Cardiac muscle cell (in vitro differentiated cells and primary cell): ENCODE measurements at places on chromosomes 5 and 9.

DNA sequence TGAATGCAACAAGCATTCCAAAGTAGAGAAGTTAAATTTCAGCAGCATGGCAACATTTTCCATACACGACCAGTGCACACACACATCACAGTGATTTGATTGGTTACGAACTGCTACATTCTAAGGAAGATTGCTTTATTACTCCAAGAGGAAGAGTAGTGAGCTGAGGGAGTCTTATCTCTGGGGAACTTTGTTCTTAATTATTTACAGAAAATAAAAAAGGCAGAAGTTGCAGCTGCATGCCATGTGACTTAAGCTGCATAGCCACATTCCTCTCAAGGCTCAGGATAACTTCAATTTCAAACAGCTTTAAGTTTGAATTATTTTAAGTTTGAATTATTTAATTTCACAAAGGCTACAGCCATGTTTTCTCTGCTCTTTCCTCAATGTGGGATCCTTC, 71.6 kb upstream of the HSPB3 start:
- peak; percentile 12 for DNase-seq

DNA sequence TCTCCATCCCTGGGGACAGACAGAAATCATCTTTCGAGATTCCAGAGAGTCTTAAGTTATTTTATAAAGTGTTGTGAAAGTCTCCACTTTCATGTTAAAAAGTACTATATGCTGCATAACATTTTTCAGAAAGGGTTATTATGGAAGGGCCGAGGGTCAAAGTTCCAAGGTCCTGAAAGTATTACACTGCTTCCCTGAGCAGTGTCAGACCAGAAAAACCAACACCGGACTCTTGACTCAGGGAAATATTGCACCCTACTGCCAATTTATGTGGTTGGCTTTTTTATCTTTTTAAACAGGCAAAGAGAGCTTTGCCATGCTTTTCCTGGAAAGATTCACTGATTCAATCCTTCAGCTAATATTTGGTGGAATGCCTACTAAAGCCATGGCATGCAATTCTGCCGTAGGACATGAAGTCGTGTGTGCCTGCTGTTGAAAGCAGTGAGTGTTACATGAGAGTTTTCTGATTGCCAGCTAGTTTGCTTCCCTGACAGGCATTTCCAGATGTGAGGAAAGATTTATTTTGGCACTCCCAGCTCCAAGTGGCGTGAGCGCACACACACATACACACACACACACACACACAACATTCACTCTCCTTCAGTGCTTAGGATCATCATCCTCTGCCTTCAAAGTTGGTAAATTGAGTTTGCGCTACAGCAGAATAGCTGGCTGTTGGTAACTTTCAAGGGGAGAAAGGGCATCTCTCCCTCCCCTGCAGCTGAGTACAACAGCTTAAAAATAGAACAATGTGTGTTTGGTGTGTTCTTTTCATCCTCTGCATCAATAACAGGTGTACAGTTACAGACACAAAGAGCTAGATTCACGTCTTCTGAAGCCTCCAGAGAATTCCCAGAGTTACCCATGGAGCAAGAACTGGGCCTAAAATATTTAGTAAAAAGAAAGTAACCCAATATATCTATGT, 45.6 kb downstream of the SLC1A3 start:
- DNase-seq, result no peak

GRCh38 chr5:177412603-177413233, 3.4 kb upstream of the F12 start:
- DNase-seq, result no peak

- DNase-seq, result no peak
Measured at GRCh38 chr5:148012801-148013200, 51.0 kb upstream of the SPINK5 start.

DNA sequence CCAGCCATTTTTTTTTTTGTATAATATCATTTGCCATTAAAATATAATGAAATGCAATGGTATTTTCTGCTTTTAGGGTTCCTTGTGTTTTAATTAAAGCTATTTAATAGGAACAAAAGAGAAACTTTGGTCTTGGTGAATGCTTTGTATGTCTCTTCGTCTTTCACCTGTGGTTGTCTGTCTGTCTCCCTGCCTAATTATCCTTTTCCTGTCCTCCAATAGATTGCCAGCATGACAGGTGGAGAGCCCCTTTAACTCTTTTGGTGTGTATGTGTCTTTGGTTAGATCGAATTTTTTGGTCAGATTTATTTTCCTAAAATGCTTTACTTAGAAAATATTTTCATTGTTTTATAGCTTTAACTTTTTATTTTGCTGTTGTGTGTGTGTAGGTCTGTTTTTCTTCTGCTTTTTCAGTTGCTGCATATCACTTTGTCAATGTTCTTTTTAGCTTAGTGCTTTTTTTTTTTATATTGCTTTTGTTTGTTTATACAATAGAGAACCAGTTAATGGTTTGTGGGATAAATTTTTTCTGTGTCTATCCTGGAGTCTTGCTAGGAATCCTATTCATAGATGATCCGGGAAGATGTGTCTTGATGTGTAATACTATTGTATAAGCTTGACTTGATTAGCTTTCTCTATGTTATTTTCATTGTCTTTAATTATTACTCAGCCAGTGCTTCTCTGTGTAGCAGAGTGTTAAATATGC, 8.6 kb downstream of the CHMP5 start:
- no peak for DNase-seq

- no peak for DNase-seq
Measured at GRCh38 chr9:5485378-5486085, 24.8 kb upstream of the PDCD1LG2 start.

DNA sequence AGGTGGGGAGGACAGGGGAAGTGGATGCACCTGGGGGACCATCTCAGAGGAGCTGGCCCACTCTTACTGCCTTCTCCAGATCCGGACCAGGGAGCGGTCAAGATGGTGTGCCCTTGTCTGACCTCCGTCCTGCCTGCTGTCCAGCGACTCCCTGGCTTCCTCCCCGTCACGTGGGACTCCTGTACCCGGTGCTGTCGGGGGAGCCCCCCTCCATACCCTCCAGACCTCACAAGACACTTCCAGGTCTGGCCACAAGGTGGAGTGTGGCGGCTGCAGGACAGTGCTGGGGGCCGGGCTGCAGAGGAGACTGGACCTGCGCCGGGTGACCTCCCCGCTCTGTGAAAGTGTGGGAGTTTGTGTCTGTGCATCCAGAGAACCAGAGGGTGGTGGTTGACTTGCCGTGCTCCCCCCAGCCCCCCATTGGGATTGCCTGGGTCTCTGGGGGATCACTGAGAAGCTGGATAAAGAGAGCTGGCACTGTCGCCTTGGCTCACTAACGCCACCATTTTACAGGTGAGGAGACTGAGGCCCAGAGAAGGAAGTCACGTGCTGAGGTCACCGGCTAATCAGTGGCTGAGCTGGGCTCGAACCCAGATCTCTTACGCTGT, 1.9 kb upstream of the CRB2 start:
- peak; percentile 76 for DNase-seq

DNA sequence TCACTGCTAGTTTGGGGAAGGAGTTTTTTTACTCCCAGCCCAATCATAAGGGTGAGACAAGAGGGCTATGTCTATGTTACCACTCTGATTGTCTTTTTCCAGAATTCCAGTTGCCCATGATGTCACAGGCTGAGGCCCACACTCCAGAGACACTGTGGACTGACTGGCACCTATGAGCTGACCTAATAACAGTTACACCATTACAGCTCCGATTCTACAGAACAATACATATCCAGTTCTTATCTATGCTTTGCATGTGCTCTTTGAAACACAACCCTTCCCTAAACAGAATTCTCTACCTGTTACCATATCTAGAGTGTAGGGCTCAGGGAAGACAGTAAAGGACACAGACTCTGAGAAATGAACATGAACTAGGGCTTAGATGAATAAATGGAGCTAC, 45.7 kb upstream of the ALDOB start:
- no peak for DNase-seq

GRCh38 chr5:33679791-33680190, 212.0 kb downstream of the ADAMTS12 start:
- no peak for DNase-seq

- DNase-seq, result no peak
Measured at GRCh38 chr5:137734331-137734730, 1.6 kb downstream of the KLHL3 start.
